ENCODE measurements at places on chromosomes 5 and 9.

DNA sequence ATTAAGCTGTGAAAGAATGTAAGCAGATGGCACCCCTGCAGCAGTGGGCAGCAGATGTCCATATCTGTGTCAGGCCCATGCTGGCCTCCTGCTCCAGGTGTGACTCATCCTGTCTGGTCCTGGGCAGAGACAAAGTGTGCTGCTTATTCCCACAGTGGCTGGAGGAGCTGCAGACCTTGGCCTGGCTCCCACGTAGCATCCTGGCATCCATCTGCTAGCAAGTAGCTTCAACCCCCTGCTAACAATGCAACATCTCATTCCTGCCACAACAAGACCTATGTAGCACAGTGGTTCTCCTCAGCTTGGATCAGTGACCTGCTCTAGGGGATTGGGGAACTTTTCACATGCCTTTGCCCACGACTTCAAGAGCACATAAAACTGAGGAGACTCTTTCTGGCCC lies 126.4 kb upstream of the SLC12A2 start:
- no peak for DNase-seq

DNA sequence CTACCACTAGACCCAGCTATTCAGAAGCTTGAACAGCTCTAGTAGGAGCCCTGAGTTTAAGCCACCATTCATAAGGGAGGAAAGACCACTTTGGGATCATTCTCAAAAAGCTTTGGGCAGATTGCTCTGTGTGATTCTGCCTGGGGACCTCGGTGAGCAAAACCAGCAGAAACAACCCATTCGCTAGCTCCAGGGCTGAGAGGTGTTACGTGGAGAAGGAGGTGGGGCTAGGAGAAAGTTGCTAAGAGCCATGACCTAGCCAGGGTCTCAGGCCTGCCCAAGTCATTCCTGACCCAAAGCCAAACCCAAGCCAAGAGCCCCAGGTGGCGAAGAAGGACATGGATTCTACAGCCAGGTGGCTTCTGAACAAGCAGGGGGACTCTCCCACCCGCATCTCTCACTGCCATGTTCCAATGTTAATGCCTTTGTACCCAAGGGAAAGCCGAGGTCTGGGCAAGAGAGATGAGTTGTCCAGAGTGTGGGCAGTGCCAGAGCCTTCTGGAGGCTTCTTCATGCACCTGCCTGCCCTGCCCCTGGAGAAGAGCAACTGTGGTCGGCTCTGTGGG lies 4.0 kb upstream of the BARHL1 start:
- no peak for DNase-seq

GRCh38 chr9:16974436-16974835 lies 104.0 kb upstream of the BNC2 start:
- no peak for DNase-seq

DNA sequence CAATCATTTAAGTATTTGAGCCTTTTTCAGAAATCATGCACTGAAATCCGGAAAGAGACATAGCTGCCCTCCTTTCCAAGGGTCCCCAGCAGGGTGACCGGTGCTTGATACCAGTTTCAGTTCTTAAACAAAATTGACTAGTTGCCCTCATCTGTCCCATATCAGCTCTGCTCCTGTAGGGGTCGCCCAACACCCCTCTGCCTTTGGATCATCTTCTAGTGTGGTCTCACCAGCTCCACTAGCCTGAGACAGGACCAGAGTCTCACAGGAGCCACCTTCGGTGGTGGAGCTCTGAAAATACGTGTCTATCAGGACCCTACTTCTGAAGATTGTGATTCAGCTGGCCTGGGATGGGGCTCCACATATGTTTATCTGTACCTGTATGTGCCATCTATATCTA lies 428.2 kb downstream of the ENC1 start:
- no peak for DNase-seq

- no peak for DNase-seq
These were observed 14.7 kb upstream of the CCIN start for GRCh38 chr9:36154331-36154952.

DNA sequence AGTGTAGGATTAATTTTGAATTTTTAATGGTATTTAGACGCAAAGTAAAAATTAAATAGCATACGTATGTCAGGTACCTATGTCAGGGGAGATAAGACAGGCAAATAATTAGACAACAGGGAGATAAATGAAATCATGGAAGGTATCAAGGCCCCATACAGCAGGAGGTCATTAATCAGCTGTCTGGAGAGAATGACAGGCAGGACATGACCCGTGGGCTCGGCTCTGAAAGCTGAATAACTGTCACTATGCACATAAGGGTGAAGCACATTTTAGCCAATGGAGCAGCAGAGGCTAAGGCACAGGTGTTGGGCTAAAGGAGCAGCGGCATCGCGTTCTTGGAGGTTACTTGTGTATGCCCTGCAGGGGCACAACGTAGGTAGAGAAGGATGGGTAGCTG lies 11.9 kb downstream of the SLC25A51 start:
- DNase-seq: no peak

GRCh38 chr9:115423646-115424045 lies 305.7 kb upstream of the TNC start:
- DNase-seq: no peak

- no peak for DNase-seq
These were observed 8.3 kb upstream of the CXXC5 start for GRCh38 chr5:139639619-139640380.

- peak; percentile 47 for DNase-seq
These were observed 19.0 kb upstream of the FER start for GRCh38 chr5:108728566-108729241.

- DNase-seq: no peak
These were observed 31.0 kb upstream of the PHF24 start for GRCh38 chr9:34927061-34927460.

DNA sequence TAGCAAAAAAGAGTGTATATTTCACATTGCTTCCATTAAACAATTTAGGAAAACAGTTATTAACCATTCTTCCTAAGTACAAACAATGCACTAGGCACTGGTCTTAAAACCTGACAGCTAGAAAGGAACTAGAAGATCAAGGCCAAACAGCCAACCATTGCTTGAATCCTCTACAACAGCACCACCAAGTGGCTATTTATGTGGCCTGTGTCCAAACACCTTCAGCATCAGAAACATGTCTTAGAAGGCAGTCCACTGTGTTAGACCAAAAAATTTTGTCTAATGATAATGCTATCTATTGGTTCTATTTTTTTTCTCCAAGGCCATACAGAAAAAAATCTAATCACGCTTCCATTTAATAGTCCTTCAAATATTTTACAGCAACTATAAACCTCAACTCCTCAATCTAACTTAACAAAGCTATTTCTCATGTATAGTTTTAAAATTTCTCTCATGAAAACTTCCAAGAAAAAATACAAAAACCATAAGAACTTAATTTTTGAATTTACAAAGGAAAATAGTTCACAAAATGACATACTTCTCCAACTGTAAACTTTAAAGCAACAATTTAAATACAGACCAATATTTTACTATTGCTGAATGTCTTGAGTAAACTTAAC lies 36.1 kb downstream of the CAAP1 start:
- DNase-seq: peak; percentile 51

- DNase-seq: peak; percentile 59
These were observed 73.3 kb downstream of the AK8 start for GRCh38 chr9:132804576-132805295.

- DNase-seq: no peak
These were observed 20.7 kb downstream of the ITGA2 start for GRCh38 chr5:53009816-53010215.

DNA sequence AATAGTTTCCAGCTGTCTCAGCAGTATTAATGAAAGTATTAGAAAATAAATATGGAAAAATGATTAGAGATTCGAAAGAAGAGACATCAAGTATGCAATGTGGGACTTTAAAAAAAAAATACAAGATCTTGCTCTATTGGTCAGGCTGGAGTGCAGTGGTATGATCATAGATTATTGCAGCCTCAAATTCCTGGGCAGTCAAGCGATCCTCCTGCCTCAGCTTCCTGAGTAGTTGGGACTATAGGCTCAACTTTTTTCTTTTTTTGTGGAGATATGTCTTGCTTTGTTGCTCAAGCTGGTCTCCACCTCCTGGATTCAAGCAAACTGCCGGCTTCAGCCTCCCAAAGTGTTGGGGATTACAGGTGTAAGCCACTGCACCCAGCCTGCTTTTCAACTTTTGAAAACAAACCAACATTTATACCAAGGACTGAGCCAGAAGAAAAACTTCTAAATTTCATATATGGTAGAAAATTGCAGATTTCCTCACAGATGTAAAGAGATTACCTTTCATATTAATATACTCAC lies 323.1 kb downstream of the ADGRV1 start:
- DNase-seq: no peak
